Stimulated activated CD8-positive, alpha-beta memory T cell treated with anti-CD3 and anti-CD28 coated beads, Interleukin-7, amount 100 ng/mL, for 4 hours (primary cell): ENCODE measurements at places on chromosomes 2 and 18.

DNA sequence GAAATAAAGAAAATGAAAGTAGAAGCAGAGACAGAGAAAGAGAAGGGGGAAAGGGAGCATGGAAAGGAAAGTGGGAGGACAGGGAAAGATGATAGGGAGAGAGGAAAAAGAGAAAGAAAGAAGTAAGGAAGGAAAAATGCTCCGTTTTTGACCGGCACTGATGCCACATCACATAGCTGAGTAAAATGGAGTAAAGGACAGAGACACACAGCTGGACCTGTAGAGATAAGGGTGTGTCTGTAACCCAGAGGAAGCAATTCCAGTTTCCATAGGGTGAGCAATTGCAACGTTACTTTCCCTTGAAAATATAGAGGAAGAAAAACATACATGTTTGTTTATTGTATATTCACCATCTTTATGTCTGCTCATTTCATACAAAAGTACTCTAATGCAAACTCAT is 1866.9 kb upstream of the PIK3C3 start:
- DNase-seq: no peak

DNA sequence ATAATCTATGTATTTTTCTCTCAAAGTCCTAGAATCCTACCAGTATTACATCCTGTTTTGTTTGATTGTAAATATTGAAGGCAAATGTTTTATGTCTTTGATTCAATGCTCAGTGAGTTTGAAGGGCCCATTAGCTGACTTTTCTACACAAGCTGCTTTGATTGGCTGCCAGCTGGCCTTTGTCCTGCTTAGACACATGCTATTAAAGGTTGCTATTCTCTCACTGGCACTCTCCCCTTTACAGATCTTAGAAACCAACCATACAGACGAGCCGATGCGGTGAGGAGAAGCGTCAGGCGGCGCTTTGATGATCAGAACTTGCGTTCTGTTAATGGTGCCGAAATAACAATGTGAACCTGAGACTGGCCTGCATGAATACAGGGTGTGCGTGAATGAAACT is 69.7 kb downstream of the PRPF40A start:
- no peak for DNase-seq

- no peak for DNase-seq
Measured at GRCh38 chr2:240960971-240961876, 37.2 kb upstream of the SNED1 start.

GRCh38 chr2:140863713-140864112 is 1267.1 kb downstream of the LRP1B start:
- no peak for DNase-seq

DNA sequence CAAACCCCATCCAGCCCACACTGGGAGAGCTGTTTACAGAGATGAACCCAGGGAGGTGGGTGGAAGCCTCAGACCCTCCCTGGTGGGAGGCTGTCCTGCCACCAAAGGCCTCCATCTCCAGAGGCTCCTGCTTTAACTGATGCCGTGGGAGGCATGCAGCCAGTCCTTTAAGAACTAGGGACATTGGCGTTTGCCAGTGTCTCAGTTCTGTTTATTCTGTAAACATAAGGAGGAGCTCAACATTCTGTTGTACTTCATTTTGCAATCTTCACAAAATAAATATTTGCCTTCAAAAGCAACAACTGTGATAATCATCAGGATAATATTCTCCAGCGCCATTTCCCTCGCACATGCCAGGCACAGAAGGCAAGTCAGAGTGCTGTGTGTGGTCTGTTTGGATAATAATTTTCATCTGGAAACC is 6.8 kb downstream of the EDAR start:
- DNase-seq: no peak
